ENCODE measurements at places on chromosomes 4 and X. TPM values are rescaled to one million over a fixed set of nuclear protein-coding genes. Genes with fewer than 3 reads are reported as not detected.
A peak's percentile ranks its signal among the peaks of the same experiment; 100 is the strongest.

- no peaks in the 10 kb centered on the region for H3K36me3 ChIP-seq
- H3K27me3 ChIP-seq = no peaks in the 10 kb centered on the region
- H3K4me1 ChIP-seq = no peaks in the 10 kb centered on the region
- H3K4me3 ChIP-seq = no peak overlapping the region
Observed at GRCh38 chr4:27568236-27568951, 707.8 kb downstream of the STIM2 start.

The RNF128 gene
- not detected for total RNA-seq

GRCh38 chr4:100422894-100423293 lies 94.9 kb downstream of the EMCN start:
- H3K4me1 ChIP-seq = no peaks in the 10 kb centered on the region
- no peak overlapping the region for H3K4me3 ChIP-seq
- no peaks in the 10 kb centered on the region for H3K36me3 ChIP-seq
- H3K27me3 ChIP-seq = no peaks in the 10 kb centered on the region
- DNase-seq = no peak

- DNase-seq = no peak
- H3K36me3 ChIP-seq = peaks cover 7% of the 10 kb centered on the region
- H3K4me3 ChIP-seq = no peak overlapping the region
- H3K27ac ChIP-seq = no peak overlapping the region
- peaks cover 5% of the 10 kb centered on the region for H3K4me1 ChIP-seq
Observed at GRCh38 chr4:101122019-101122418, 225.3 kb downstream of the PPP3CA start.

- H3K27ac ChIP-seq = no peak overlapping the region
- H3K27me3 ChIP-seq = peaks cover 4% of the 10 kb centered on the region
- H3K4me3 ChIP-seq = no peak overlapping the region
- DNase-seq = no peak
Observed at GRCh38 chr4:10276152-10276551, 159.6 kb upstream of the WDR1 start.

DNA sequence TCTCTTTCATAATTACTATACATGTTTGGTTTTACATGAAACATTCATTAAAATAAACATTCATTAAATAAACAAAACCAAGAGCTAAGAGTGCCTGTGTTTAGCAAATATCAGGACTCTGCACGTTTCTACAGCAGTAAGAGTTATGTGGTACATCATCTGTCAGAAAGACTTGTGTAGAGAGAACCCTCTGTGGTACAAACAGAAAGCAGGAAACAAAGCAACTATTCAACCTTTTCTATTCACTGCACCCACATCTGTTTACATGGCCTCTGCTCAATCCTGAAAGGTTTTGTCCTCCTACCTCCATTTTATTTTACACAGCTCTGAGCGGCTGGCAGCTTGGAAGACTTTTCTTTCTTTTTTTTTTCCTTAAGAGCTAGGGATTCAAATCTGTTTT lies 90.7 kb upstream of the PCDH18 start:
- no peak for DNase-seq
- H3K27me3 ChIP-seq = no peaks in the 10 kb centered on the region
- H3K27ac ChIP-seq = no peak overlapping the region
- no peak overlapping the region for H3K4me3 ChIP-seq

DNA sequence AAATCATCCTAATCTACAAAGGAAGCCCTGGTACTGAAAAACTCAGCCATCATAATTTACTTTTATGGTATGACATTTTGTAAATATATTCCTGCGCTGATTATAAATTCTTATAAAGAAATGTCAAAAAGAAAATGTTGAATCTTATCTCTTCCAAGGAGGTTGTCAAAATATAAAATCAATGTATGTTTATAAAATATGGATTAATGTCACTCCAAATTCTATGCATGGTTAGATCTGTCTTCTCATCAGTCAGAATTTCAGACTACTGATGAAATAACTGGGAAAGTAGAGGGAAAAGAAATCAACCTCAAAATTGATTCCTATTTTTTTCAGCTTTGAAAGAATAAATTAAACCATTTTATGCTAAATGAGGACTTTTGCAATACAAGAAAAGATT lies 120.0 kb upstream of the MAB21L2 start:
- no peaks in the 10 kb centered on the region for H3K4me1 ChIP-seq
- H3K4me3 ChIP-seq = no peak overlapping the region
- H3K27me3 ChIP-seq = no peaks in the 10 kb centered on the region
- DNase-seq = no peak

- H3K4me1 ChIP-seq = peaks cover 2% of the 10 kb centered on the region
- no peaks in the 10 kb centered on the region for H3K36me3 ChIP-seq
- no peak overlapping the region for H3K27ac ChIP-seq
- no peak for DNase-seq
Observed at GRCh38 chr4:826508-827208, 729 bp upstream of the CPLX1 start.

DNA sequence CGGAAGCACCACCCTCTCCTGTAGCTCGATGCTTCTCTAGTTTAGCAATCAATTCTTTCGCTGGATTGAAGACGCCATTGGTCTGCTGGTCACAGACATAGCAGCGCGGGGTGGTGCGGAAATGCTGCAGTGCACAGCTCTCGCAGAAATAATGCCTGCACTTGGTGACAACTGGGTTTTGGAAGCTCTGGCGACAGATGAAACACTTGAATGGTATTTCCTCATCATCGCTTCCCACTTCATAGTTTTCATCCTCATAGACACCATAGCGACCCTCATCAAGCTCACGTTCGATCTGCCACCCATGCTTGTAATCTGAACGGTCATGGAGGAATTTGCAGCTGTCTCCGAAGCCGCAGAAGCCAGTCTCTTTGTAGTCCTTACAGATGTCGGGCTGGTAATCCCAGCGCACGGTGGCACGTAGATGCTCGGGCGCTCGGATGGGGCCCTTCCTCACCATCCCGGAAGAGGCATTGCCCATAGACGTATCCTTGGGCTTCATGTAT lies 854 bp downstream of the RNF113A start:
- peak overlapping the region; percentile 98 for H3K4me3 ChIP-seq
- peaks cover 2% of the 10 kb centered on the region for H3K36me3 ChIP-seq
- H3K27me3 ChIP-seq = no peaks in the 10 kb centered on the region
- H3K4me1 ChIP-seq = peaks cover 8% of the 10 kb centered on the region

The CXorf51A gene
- total RNA-seq = not detected

DNA sequence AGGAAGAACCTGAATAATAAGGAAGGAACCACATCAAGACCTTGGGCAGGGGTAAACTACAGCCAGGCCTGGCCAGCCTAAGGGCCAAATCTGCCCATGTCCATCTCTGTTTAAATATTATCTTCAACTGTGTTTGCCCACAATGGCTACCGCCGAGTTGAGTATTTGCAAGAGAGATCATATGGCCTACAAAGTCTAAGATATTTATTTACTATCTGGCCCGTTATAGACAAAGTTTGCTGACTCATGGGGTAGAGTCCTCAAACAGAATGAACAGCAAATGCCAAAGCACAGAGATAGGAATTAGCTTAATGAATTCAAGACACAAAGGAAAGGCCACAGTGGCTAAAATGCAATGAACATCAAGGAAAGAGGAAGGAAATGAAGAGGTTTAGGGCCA lies 44.8 kb downstream of the RPS6KA3 start:
- H3K27me3 ChIP-seq = no peaks in the 10 kb centered on the region
- no peak for DNase-seq
- H3K27ac ChIP-seq = no peak overlapping the region

- H3K36me3 ChIP-seq = peaks cover 2% of the 10 kb centered on the region
- H3K27me3 ChIP-seq = peaks cover 4% of the 10 kb centered on the region
- DNase-seq = no peak
- no peak overlapping the region for H3K4me3 ChIP-seq
- H3K4me1 ChIP-seq = peaks cover 6% of the 10 kb centered on the region
- no peak overlapping the region for H3K27ac ChIP-seq
Observed at GRCh38 chr4:56234098-56234497, 153.2 kb downstream of the AASDH start.

GRCh38 chrX:102835504-102836146 lies 101.4 kb upstream of the RAB40AL start:
- H3K4me3 ChIP-seq = no peak overlapping the region
- H3K27ac ChIP-seq = no peak overlapping the region
- peaks cover 6% of the 10 kb centered on the region for H3K4me1 ChIP-seq
- H3K36me3 ChIP-seq = no peaks in the 10 kb centered on the region
- no peak for DNase-seq

GRCh38 chrX:13620207-13620606 lies 32.7 kb upstream of the TCEANC start:
- H3K4me3 ChIP-seq = no peak overlapping the region
- H3K36me3 ChIP-seq = peaks cover 35% of the 10 kb centered on the region
- no peak for DNase-seq
- H3K4me1 ChIP-seq = peaks cover 8% of the 10 kb centered on the region
- no peak overlapping the region for H3K27ac ChIP-seq
- H3K27me3 ChIP-seq = no peaks in the 10 kb centered on the region

DNA sequence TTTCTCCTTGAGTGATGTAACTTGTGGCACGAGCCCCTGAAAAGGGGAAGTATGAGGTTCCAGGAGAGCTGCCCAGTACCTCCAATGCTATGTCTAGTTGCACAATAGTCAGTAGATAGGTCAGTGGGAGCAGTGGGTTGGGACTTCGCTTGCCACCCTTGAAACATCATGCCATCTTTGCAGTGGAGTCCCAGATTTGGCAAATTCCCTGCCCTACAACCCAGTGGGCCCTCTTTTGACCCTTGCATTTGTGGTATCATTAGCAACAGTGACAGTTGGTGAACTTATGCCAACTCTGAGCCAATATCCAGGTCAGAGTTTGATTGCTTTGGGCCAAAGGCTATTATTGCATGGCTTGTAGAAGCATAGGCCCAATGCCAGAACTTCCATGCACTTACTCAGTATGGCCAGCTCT lies 12.3 kb downstream of the FHL1 start:
- no peaks in the 10 kb centered on the region for H3K27me3 ChIP-seq
- H3K4me3 ChIP-seq = no peak overlapping the region
- H3K27ac ChIP-seq = no peak overlapping the region
- H3K36me3 ChIP-seq = no peaks in the 10 kb centered on the region
- DNase-seq = no peak

DNA sequence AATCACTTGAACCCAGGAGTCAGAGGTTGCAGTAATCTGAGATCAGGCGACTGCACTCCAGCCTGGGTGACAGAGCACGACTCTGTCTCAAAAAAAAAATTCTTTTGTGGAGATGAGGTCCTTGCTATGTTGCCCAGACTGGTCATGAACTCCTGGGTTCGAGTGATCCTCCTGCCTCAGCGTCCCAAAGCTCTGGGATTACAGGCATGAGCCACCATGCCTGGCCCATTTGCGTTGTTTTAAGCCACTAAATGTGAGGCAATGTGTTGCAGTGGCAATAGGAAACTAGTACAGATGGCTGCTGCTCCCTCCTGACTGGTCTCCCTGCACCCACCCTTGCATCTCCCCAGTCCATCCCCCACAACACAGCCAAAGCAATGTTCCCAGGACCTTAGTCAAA lies 40.0 kb upstream of the APLN start:
- DNase-seq = no peak
- H3K27me3 ChIP-seq = no peaks in the 10 kb centered on the region
- H3K4me1 ChIP-seq = no peaks in the 10 kb centered on the region
- H3K27ac ChIP-seq = no peak overlapping the region

GRCh38 chrX:136210806-136211205 lies 40.4 kb downstream of the MAP7D3 start:
- no peaks in the 10 kb centered on the region for H3K27me3 ChIP-seq
- DNase-seq = no peak
- H3K36me3 ChIP-seq = no peaks in the 10 kb centered on the region
- no peak overlapping the region for H3K27ac ChIP-seq

The XK gene
- total RNA-seq = 0.08 TPM

- H3K27me3 ChIP-seq = no peaks in the 10 kb centered on the region
- DNase-seq = no peak
- H3K36me3 ChIP-seq = no peaks in the 10 kb centered on the region
- H3K4me1 ChIP-seq = no peaks in the 10 kb centered on the region
Observed at GRCh38 chrX:122787231-122787630, 396.8 kb upstream of the GRIA3 start.

The TMEM154 gene
- 24.7 TPM for total RNA-seq

GRCh38 chr4:28443801-28444412 lies 1583.3 kb downstream of the STIM2 start:
- no peaks in the 10 kb centered on the region for H3K27me3 ChIP-seq
- no peak overlapping the region for H3K4me3 ChIP-seq
- DNase-seq = no peak

- DNase-seq = no peak
- no peaks in the 10 kb centered on the region for H3K36me3 ChIP-seq
- no peak overlapping the region for H3K4me3 ChIP-seq
- no peak overlapping the region for H3K27ac ChIP-seq
- no peaks in the 10 kb centered on the region for H3K4me1 ChIP-seq
- no peaks in the 10 kb centered on the region for H3K27me3 ChIP-seq
Observed at GRCh38 chr4:124941267-124941666, 228.7 kb upstream of the ANKRD50 start.

GRCh38 chrX:85517994-85518718 lies 138.7 kb upstream of the POF1B start:
- H3K36me3 ChIP-seq = no peaks in the 10 kb centered on the region
- H3K4me1 ChIP-seq = no peaks in the 10 kb centered on the region
- DNase-seq = no peak
- no peaks in the 10 kb centered on the region for H3K27me3 ChIP-seq

The FAM50A gene
- 59.2 TPM for total RNA-seq

DNA sequence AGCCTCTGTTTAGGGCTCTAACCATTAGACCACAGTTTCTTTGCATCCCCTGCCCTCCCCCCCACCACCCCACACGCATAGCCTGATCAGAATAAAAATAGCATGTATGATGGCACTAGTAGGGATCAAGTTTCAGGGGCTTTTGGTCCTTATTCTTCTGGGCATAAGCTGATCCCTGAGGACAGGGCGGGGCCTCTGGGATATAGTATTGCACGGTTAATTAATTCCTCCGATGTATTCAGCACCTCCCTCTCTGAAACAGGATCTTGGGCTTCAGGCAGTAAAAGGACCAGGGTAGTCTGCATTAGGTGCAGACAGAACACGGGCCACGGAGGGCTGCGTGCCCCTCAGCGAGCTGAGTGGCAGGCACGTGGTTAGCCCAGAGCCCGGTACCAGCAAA lies 57.1 kb downstream of the ELF4 start:
- no peak for DNase-seq
- no peaks in the 10 kb centered on the region for H3K27me3 ChIP-seq
- peaks cover 3% of the 10 kb centered on the region for H3K36me3 ChIP-seq
- H3K4me1 ChIP-seq = peaks cover 1% of the 10 kb centered on the region
- H3K4me3 ChIP-seq = no peak overlapping the region
- no peak overlapping the region for H3K27ac ChIP-seq

GRCh38 chr4:139902321-139903320 lies 237.0 kb downstream of the MGST2 start:
- no peak for DNase-seq
- H3K4me3 ChIP-seq = no peak overlapping the region

DNA sequence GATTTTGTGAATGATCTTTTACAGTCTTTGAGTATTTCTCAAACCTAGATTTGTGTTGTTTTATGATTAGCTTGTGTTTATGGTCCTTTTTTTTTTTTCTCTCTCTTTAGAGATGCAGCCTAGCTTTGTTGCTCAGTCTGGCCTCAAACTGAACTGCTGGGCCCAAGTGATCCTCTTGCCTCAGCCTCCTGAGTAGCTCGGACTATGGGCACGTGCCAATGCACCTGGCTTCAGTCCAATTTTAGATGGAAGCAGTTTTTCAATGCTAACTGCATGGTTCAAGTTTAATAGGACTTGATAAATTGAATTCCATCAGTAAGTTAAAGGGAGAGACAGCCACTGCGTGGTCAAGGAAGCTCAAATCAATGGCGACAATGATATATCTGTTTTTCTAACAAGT lies 3.8 kb upstream of the FGG start:
- peak overlapping the region; percentile 48 for H3K4me3 ChIP-seq
- peak overlapping the region; percentile 45 for H3K27ac ChIP-seq
- no peak for DNase-seq
- H3K4me1 ChIP-seq = peaks cover 12% of the 10 kb centered on the region
- H3K36me3 ChIP-seq = peaks cover 6% of the 10 kb centered on the region

All from activated naive CD8-positive, alpha-beta T cell treated with anti-CD3 and anti-CD28 coated beads, Interleukin-2, amount 10 ng/mL, durations not matched to agents 7 days and 5 days (primary cell).